ENCODE measurements at places on chromosomes 5 and 9.

- no peak for ATAC-seq
Observed at GRCh38 chr9:137140151-137141012, 1.4 kb downstream of the GRIN1 start.

GRCh38 chr5:36181774-36182173, 29.9 kb downstream of the SKP2 start:
- ATAC-seq = no peak

- ATAC-seq = no peak
Observed at GRCh38 chr5:11504065-11504885, 400.0 kb downstream of the CTNND2 start.

GRCh38 chr9:19940811-19941535, 152.1 kb upstream of the SLC24A2 start:
- ATAC-seq = no peak

- peak; percentile 50 for ATAC-seq
Observed at GRCh38 chr5:67066815-67067214, 129.8 kb downstream of the CD180 start.

- peak; percentile 97 for ATAC-seq
Observed at GRCh38 chr5:75037106-75037505, 15.3 kb downstream of the GCNT4 start.

- ATAC-seq = no peak
Observed at GRCh38 chr9:6414247-6414641, 1.2 kb downstream of the UHRF2 start.

DNA sequence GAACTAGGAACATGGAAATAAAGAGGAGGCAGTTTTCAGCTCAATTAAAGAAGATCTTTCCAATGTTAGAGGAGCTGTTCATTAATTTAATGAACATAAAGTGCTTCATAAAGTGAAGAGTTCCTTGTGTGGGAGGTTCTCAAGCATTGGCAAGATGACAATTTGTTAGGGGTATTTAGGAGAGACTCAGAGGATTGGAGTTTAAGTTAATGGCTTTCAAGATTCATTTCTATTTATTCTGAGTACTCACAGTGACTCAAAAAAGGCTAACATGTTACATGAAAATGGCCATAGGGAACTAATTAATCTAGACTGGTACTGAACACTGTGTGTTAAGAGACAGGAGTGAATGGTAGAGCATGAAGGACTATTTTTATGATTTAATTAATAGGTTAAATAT, 55.4 kb upstream of the CDH12 start:
- ATAC-seq = no peak

- ATAC-seq = peak; percentile 88
Observed at GRCh38 chr9:120742951-120743416, 28.7 kb upstream of the MEGF9 start.

DNA sequence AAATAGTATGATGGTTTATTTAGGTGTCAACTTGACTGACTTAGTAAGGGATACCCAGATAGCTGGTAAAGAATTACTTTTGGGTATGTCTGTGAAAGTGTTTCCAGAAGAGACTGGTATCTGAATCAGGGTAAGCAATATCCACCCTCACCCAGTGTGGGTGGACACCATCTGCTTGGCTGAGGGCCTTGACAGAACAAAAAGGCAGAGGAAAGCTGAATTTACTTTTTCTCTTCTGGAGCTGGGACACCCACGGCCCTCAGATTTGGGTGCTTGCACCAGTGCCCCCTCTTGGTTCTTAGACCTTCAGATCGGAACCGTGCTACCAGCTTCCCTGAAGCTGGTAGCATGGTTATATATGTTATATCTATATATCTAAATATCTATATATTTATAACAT, 489.5 kb upstream of the MPDZ start:
- no peak for ATAC-seq

GRCh38 chr9:87973730-87974292, 522 bp downstream of the CDK20 start:
- no peak for ATAC-seq

GRCh38 chr5:172141949-172142319, 46.1 kb downstream of the STK10 start:
- ATAC-seq = no peak

DNA sequence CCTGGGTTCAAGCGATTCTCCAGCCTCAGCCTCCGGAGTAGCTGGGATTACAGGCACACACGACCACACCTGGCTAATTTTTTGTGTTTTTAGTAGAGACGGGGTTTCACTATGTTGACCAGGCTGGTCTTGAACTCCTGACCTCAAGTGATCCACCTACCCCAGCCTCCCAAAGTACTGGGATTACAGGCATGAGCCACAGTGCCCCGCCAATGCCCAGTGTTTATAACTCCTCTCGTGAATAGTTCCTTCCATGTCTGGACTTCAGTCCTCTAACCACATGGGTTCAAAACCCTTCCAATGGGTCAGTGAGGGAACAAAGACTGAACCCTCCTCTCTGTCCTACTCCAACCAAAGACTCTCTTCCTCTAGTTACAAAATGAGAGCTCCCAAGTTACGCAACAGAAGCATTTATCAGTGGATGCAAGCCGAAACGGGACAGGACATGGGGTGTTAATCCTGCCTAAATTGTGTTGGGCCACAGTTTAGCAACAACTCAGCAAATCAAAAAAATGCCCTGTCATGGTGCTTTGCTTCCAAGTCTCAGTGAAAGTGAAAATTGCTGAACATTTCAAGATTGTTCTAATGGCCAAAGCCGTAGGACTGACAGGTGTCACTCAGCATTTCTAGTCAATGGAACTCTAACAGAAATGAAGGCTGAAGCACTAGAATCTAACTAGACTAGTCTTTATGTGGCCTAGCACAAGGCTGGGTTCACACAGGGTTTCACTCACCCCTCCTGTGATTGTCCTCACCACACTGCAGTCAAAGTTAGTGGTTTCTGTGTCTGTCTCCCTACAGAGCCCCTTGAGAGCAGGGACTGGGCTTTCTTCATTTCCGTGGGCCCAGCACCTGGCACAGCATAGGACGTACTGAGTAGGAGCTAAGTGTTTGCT, 3.2 kb upstream of the TMEM245 start:
- peak; percentile 13 for ATAC-seq

DNA sequence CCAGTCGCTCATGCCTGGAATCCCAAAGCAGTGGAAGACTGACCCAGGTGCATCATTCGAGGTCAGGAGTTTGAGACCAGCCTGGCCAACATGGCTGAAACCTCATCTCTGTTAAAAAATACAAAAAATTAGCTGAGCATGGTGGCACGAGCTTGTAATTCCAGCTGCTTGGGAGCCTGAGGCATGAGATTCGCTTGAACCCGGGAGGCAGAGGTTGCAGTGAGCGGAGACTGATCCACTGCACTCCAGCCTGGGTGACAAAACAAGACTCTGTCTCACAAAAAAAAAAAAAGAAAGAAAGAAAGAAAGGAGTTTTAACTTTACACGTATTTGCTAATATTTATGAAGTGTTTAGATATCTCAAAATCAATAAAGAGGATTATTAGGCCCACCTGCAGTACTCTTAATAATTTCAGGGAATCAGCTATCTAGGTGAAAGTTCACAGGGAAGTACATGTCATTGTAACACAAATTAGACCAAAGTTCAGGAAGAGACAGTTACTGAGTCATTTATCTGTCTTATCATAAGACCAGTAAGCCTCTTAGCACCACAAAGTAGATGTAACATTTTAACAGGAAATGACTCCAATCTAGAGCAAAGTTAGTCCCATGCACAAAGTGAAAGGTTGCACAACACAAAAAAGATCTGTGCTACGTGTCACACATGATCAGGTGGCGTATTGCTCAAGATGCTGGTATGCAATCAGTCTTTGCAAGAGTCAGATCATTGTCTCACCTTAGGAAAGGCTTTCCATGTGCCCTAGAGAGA, 34.1 kb upstream of the PLIN2 start:
- ATAC-seq = peak; percentile 99

DNA sequence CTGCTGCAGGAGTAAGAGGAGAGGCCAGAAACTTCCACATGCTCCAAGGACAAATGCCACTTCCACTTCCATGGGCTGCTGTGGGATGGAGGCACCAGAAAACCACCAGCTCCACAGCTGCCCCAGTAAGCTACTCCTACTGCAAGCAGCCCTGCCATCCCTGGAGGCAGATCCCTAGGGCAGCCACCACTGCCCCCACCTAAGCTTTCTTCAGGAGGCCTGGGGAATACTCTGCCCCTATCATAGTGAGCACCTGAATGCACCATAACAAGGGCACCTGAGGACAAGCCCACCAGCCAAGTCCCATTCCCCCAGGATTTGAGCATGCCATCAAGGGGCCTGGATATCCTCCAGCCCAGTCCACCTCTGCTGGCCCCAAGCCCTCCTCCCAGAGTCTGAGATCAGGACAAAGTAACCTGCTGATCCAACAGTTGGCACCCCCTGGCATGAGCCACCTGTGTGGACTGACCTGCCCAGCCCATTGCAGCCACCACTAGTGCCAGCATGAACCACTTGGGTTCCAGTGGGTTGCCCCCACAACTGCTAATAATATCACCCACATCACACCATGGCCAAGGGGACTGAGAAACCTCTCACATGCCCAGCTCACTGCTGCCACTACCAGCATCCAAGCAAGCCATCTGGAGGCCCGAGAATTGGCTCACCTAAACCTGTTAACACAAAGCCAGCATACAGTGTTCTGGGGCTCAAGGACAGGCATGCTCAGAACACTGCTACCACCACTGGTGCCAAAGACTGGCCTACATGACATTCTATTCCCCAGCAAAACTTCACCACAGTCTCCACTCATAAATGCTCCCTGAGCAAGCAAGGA, 480.1 kb downstream of the CDH12 start:
- ATAC-seq = no peak

DNA sequence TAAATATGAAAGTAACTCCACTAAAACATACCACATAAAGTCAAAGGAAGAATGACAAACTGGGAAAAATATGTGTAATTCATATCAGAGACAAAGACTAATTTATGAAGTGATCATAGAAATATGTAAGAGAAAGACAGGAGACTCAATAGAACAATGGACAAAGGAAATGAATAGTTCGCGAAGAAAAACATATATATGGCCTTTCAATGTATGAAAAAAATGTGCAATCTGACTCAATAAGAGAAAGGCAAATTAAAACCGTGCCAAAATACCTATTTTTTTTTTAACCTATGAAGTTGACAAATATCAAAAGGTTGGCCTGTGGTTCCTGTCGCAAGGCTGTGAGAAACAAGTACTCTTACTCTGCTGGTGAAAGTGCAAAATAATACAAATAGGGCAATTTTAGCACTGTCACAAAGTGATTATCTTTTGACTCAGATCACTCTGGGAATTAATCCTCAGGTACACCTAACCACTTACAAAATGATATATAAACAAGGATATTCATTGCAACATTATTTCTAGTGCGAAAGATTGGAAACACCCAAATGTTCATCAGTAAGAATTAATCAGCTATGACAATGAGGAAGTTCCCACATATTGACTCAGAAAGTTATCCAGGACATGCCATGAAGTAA, 3.7 kb downstream of the C9 start:
- peak; percentile 36 for ATAC-seq

DNA sequence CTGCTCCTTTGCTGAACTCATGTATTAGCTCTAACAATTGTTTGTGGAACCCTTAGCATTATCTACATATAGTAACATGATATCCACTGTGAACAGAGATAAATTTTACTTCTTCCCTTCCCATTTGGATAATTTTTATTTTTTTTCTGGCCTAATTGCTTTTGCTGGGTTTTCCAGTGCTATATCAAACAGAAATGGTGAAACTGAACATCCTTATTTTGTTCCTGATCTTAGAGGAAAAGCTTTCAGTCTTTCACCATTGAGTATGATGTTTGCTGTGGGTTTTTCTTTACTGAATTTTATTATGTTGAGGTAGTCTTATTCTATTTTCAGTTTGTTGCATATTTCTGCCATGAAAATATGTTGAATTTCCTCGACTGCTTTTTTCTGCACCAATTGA, 44.8 kb upstream of the STARD4 start:
- no peak for ATAC-seq

DNA sequence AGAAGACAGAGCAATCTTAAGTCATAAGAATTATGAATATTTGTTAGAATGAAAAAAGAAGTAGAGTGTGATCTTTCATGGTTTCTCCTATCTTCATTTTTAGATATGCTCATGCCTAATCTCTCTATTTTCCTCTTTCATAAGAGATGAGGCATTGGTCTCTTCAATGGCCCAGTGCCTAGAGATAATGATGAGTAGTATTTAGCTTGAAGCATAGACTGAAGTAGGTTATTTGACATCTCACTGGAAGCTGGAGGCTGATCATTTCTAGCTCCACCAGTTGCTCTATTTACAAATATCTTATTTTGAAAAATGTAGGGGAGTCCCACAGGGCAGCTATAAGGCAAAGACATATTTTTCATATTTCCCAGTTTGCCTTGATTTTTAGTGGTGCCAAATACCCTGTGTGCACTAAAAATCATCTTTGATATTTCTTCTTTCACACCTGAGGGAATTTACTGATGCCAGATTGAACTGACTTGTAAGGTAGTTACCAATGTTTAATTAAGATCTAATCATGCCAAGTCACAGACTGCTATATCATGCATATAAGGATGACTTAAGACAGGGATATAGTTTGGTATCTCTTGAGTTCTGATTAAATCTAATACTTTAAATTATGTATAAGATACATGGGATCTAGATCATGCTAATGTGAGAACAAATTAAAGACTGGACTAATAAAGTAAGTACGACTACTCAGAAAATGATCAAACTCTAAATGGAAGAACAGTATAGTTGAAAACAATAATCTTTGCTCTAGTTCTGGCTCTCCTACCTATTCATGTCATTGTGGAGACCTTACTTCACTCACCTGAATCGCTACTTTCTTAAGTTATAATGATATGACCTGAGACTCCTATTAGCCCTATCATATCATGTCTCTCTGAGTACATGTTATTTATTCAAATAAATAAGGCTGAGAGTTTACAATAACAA, 108.2 kb upstream of the IFNE start:
- no peak for ATAC-seq

DNA sequence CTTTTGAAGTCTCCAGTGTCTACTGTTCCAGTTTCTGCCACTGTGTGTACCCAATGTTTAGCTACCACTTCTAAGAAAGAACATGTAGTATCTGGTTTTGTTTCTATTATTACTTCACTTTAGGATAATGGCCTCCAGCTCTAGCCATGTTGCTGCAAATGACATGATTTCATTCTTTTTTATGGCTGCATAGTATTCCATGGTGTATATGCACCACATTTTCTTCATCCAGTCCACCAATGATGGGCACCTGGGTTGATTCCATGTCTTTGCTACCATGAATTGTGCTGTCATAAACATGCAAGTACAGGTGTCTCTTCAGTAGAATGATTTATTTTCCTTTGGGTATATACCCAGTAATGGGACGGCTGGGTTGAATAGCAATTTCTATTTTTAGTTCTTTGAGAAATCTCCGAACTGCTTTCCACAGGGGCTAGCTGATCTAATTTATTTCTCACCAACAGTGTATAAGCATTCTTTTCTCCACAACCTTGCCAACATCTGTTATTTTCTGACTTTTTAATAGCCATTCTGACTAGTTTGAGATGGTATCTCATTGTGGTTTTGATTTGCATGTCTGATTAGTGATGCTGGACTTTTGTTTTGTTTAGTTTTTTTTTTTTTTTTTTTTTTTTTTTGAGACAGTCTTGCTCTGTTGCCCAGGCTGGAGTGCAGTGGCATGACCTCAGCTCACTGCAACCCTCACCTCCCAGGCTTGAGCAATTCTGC, 68.9 kb downstream of the WDR41 start:
- ATAC-seq = no peak

GRCh38 chr5:6805841-6806240, 92.6 kb downstream of the TENT4A start:
- no peak for ATAC-seq

GRCh38 chr9:119091074-119091473, 278.2 kb downstream of the BRINP1 start:
- ATAC-seq = no peak

Measured in esophagus mucosa (tissue), 1 donor.